ENCODE measurements at places on chromosomes 4 and X.

DNA sequence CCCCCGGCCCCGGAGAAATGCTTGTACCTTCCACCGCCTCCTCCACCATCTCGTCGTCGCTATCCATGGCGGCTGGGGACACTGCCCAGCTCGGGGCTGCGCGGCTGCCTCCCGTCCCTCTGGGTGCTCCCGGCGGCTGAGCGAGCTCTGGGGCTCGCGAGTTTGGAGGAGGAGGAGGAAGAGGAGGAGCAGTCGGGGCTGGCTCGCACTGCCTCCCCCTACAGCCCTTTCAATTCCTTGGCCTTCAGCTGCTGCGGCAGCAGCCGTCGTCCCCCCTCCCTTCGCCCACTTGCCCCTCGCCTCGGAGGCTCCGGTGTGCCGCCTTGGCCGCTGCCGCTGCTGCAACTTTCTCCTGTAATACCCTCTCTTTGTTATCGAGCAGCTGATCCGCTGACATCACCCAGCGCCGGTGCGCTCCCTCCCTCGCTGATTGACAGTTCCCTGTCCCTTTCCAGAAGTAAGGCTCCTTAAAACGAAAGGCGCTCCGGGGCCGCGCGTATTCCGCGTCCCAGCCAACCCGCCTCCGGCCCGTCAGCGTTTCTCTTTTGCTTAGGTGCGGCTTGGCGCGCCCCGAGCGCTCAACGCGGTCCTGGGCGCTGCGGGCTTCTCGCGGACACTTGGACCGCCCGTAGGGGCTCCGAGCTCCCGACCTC is at the start of gene SETD7:
Gene SETD7, minus strand, starts transcription at position 149 of the 653 bp plus-strand sequence. Its CDS starts 82 bp downstream, at position 67.
- peak; percentile 83 for DNase-seq

DNA sequence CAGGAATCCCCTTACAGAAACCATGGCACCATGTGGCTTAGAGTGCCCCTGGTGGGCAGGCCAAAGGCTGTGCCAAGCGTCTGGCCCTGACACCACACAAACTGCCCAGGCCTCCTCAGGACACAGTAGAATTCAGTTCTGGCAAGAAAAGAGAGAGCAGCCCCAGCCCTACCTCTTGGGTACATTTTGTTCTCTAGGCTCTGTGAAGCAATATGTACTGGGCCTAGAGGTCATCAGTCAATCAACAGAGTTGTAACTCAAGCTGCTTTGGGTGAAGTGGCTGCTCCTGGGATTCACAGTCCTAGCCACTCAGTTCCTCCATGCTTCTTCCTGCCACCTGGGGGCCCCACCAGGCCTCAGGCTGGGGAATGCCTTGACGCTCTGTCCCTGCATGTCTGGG is 158.1 kb upstream of the MAMLD1 start:
- DNase-seq, result no peak

- no peak for DNase-seq
Measured at GRCh38 chr4:82430964-82431745, 765 bp downstream of the ENOPH1 start.

DNA sequence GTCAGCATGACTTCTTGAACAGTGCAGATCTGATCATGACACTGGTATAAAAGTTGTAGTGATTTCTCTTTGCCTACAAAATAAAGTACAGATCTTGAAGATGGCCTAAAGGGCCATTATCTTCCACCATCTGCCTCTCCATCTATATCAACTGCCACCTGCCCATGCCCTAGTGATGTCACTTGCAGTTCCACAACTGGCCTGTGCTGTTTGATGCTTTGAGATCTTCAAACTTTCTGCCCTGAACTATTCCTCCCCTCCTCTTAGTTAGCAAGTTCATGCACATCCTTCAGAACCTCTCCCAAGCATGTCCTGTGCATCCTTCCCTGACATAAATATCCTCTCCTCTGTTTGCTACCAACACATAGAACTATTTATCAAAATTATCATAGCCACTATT is 217.0 kb downstream of the SOWAHB start:
- no peak for DNase-seq

GRCh38 chrX:43676971-43677572 is 21.0 kb downstream of the MAOA start:
- DNase-seq, result no peak

- DNase-seq, result no peak
Measured at GRCh38 chrX:49072712-49073095, 1.1 kb downstream of the PRAF2 start.

DNA sequence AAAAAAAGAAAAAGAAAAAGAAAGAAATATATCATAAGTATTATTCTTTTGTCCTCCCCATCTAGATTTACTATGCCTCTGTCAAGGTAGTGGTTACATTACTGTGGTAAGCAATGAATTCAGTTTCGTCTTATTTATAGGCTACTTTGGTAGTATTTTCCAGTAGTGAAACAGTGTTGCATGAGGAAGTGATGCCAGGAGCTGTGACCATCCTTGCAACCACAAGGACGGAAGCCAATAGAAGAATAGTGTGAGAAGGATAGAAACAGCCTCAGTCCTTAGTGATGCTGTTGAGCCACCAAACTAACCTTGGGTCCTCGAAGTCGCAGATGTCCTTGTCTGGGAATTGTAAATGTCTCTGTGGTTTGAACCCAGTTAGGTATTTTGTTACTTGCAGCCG is 328.5 kb downstream of the PPP3CA start:
- DNase-seq, result peak; percentile 63

DNA sequence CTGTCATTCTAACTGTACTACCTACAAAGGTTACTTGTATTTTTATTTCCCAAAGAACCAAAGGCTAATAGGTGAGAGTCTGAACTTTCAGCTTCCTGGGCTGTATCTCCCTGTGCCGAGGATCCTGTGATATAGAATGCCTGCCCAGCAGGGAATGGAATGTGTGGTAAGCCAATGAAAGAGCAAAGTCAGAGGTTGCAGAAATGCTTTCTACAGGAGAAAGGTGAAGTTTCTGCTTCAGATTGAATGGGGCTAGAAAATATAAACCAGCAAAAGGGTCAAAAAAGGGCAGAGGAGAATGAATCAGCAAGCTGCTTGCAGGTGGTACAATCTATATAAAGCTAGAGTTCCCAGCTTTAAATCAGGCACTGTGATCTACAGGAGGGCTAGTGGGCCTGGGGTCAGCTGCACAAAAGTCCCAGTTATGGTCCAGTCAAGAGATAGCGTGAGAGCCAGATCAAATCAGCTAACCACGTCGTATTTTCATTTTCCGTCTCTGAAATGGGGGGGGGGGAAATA is 146.1 kb downstream of the DCTD start:
- DNase-seq, result no peak

DNA sequence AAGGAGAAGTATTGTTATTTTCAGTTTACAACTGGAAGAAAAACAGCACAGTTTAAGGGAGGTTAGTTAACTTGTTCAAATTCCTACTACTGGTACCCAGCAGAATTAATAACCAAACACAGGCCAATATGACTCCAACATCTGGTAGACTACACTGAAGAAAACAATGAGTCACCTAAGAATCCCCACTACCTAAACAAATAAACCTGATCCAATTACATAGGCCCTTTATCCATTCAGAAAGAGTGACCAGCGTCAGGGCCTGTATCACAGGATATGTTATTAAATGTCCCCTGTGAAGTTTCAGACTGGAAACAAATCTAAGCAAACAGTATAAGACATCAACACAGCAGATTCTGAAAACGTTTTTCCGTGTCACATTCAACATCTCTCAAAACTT is 492.5 kb upstream of the INTU start:
- DNase-seq, result no peak

- DNase-seq, result peak; percentile 84
Measured at GRCh38 chr4:40314951-40315350, 20.2 kb upstream of the CHRNA9 start.

DNA sequence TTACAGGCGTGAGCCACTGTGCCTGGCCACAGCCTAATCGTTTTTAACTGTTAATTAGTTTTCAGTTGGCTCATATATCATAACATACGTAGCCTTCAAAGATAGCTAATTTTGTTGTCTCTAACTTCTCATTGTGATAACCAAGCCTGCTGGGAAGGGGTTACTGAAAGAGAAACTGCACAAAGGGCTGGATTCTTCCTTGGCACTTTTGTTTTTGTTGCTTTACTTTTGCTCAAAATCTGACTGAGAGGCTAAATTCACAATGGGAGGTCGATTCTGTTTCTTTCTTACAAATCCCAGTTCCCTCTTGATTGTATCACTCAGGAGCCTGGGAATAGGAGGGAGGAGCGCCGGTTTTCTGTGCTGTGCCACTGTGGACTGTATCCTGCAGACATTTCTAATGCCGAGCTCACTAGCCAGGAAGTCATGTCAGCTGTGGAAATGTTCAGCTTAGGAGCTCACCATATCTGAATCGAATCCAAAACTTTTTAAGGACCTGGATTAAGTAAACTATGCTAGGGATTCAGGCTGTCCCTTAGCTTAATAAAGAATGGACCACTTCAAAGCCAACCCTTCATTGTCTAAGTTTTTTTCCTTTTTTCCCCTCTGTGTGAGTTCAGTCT is 120.5 kb upstream of the FAT1 start:
- no peak for DNase-seq

DNA sequence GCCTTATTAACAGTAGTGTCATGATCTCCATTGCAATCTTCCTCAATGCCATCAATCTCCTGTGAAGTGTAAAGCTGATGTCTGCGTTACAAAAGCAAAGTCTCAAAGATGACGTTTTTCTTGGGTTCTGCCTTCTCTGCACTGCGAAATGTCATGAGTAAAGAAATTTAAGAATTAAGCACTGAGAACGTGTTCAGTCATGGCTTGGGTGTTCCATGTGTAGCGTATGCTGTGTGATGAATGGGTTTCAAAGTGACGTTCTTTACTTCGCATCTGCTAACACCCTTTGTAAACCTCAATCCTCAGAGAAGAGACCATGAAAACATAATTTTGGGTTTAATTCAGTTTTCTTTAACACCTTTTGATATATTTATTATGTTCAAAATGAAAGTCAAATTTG is 999 bp downstream of the NAP1L5 start:
- DNase-seq, result no peak

- no peak for DNase-seq
Measured at GRCh38 chrX:37958525-37959211, 47.7 kb upstream of the SYTL5 start.

GRCh38 chr4:18401868-18402267 is 380.3 kb upstream of the LCORL start:
- DNase-seq, result no peak

GRCh38 chr4:113744667-113745240 is 16.8 kb downstream of the CAMK2D start:
- no peak for DNase-seq

DNA sequence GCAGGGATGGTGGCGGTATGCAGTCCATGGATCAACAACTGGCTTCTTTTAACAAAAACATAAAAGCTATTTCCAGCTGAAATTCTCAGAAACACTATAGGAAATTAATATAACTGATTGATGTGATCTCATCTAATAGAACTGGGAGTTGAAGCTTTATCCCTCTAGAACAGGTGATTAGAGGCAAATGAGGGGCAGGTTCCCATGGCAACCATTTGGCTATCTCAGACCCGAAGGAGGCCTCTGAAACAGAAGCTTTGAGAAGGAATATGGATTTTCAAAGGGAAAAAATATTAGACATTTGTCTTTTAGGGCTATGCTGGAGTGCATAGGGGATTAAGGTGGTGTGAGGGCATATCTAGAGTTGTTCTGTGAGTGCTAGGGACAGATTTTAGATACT is 50.0 kb downstream of the IGSF1 start:
- DNase-seq, result no peak

GRCh38 chrX:83416273-83416672 is 91.8 kb upstream of the POU3F4 start:
- DNase-seq, result no peak

GRCh38 chr4:187666697-187667494 is 328.7 kb upstream of the ZFP42 start:
- DNase-seq, result no peak

- no peak for DNase-seq
Measured at GRCh38 chr4:118586357-118586790, 98.8 kb upstream of the METTL14 start.

DNA sequence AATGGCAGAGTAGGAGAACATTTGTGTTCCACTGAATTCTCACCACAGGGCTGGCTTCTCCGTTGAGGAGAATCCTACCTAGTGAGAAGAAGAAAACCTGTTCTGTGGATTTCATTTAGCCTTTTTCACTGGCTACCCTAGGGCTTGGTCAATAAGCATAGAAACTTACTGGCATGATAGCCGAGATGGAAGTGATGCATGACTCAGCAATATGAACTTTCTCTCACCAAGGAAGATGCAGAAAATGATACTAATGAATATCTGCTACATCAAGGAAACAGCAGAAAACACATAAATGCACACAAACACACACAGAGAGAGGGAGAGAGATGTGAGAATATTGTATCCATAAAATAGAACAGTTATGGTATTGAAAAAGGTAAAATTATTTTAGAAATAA is 216.3 kb downstream of the HHIP start:
- DNase-seq, result no peak

GRCh38 chrX:33336783-33337182 is 125.4 kb upstream of the DMD start:
- no peak for DNase-seq

DNA sequence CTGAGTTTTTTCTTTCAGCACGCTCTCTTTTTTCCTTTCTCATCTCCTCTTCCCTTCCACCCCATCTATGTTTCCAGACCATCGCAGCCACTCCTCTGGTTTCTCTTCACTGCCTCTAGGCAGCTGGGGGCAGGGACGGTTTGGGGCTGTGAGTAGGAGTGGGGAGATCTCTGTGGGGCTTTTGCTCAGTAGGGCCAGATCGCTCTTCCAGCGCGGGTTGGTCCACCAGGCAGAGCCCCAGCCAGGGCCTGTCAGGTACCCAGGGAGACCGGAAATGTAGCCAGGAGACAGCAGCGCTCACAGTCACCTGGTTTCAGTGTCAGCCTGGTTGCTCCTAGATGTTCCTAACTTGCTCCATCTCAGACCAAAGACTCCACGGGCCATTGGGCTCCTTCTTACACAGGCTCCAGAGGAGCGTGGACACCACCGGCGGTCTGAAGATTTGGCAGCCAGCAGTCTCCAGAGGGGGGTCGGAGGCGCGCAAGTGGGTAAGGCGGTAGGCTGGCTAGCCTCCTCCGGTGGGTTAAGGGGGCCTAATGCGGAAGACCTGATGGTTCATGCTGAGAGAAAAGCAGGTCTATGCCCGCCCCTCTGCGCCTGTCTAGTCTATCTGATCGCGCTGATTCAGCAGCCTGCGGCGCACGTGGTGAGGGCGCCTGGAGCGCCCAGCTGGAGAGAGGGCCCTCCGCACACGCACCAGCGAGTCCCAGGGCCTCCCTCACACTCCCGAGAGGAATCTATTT is 1.8 kb downstream of the FGF5 start:
- no peak for DNase-seq

- no peak for DNase-seq
Measured at GRCh38 chrX:24468245-24468644, 3.2 kb downstream of the PDK3 start.

DNA sequence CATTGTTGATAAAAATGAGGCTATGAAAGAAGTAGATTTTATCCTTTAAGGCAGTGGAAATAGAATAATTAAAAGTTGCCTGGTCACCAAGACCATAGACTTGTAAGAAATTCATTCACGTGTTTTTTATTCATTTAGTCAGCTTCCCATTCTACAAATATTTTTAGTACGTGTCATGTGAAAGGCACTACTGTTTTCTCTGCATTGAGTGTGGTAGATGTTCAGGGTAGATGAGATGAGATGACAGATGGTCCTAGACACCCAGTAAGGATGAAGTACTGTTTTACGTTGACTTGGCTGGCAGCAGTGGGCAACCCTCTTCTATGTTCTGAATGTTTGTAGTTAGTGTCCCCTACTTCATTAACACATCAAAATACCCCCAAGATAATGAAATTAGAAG is 228.1 kb downstream of the ARHGAP24 start:
- DNase-seq, result no peak

- no peak for DNase-seq
Measured at GRCh38 chr4:9918484-9918883, 102.8 kb downstream of the SLC2A9 start.

- DNase-seq, result peak; percentile 25
Measured at GRCh38 chr4:169657470-169658107, 37.2 kb downstream of the CLCN3 start.

All from suppressor macrophage treated with lipopolysaccharide for 4 hours (primary cell).